SHP77 (cell line): ENCODE measurements at places on chromosomes 12 and 14.

GRCh38 chr12:70444903-70445302, 78.8 kb downstream of the KCNMB4 start:
- DNase-seq = no peak

DNA sequence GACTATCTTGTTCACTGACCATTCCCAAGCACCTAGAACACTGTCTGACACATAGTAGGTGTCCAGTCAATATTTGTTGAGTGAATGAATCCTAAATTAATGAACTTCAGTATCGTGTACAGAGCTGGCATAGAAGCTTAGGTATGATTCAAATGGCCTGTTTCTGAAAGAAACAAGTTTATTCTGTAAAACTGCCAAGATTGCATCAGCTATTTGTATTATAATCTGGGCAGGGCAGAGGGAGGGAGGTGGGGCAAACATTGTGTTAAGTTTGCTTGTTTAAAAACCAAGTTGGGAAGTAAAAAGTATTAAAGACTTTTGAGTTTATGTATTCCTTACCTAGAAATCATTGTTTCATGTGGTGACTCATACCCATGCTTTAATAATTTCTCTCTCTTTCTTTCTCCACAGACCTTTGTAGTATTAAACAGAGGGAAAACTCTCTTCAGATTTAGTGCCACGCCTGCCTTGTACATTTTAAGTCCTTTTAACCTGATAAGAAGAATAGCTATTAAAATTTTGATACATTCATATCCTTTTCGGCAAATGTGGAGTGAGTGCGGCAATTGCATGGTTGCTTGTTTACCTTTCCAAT, 92.8 kb downstream of the SCN8A start:
- DNase-seq = no peak

GRCh38 chr14:67411820-67412421, at the start of gene PLEK2:
TSS of gene PLEK2 (minus strand) at chr14:67412165. CDS start at chr14:67412059, 106 bp downstream.
- no peak for DNase-seq

GRCh38 chr12:85951823-85952222, 77.7 kb downstream of the NTS start:
- no peak for DNase-seq

- no peak for DNase-seq
Measured at GRCh38 chr12:3192221-3192620, 115.0 kb downstream of the TSPAN9 start.

DNA sequence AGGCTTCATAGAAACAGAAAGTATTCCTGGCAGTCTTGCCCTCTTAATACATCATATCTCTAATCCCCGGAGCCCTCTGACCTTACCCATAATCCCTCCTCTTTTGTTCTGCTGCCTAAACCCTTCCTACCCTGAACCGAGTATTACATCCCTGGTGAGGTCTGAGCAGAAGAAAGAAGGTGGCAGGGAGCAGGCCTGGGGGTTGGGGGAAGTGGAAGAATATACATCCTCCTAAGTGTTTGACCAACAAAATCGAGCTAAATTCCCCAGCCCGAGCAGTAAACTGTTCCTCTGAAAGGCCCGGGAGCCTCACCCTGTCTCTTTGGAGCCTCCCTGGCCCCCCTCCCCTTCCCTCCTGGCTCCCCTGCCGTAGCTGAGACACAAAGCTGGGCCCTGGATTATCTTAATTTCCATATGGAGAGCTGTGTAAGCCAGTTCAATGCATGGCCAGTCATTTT, 192.6 kb upstream of the LHX5 start:
- no peak for DNase-seq

DNA sequence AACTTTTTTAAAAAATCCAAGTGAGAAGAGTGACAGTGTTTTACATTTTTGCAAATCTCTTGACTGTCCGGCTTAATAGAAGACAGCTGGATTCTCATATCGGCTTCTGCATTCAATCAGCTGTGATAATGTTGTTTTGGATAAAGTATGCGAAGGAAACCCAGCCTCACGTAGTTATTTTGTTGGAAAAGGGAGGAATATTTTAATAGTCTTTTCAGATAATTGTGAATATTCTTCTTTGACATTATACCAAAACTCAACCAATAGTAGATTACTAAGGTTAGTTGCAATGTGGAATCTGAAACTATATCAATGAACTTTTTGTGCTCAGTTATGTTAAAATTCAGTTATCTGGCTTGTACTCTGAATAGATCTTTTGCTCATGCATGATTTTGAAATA, 276.5 kb downstream of the ZFP36L1 start:
- DNase-seq = no peak

DNA sequence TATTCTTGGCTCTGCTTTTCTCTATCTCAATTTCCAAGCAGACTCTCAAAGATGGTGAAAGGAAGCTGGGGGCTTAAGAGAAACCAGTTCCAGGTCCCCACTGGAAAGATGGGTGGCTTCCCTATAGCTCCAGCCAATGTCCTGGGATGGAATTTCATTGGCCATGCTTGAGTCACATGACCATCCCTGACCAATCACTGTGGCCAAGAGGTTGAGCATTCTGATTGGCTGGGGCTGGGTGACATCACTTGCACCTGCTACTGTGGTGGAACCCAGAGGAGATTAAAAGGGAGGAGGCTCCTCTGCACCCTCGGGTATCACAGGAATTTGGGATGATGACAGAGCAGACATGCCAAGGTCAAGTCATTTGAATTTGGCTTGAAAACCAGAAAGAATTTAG, 436.5 kb downstream of the TMEM132D start:
- DNase-seq = no peak
